ENCODE measurements at places on chromosomes 2 and 18.

- no peak for DNase-seq
Observed at GRCh38 chr2:98158305-98158704, 71.3 kb downstream of the VWA3B start.

- DNase-seq = no peak
Observed at GRCh38 chr2:27518113-27518781, 21.6 kb downstream of the GCKR start.

DNA sequence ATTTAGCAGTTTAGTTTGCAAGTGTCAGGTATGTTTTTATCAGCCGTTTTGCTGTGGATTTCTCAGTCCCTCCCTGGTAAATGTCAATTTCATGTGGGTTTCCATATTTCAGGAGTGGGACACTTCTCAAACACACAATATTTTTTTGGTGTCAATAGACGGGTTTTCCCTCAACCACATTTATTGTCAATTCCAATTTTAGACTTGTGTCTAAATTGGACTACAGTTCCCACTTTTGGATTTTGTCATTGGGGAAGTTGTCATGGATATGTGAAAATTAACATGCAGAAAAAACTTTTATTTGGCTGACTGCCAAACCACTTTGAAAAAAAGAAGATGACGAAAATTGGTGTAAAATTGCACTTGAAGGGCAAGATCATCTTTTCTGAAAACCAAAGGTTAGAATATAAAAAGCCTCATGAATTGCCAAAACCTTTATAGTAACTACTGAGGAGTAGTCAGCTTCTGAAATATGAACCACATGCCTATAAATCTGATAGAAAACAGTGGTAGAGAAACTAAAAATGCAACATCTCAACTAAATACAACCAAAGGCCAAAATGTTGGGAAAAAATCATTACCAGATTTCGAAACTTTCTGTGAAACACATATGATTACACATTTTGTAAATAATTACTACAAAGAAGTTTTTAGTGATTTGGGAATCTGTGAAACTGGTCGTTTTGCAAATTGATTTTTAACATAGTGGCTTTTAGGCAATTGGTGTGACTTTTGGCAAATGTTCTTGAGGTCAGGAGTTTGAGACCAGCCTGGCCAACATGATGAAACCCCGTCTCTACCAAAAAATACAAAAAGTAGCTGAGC, 106.4 kb downstream of the BCL2L11 start:
- peak; percentile 5 for DNase-seq

- DNase-seq = no peak
Observed at GRCh38 chr2:134155134-134155533, 98.7 kb upstream of the MGAT5 start.

DNA sequence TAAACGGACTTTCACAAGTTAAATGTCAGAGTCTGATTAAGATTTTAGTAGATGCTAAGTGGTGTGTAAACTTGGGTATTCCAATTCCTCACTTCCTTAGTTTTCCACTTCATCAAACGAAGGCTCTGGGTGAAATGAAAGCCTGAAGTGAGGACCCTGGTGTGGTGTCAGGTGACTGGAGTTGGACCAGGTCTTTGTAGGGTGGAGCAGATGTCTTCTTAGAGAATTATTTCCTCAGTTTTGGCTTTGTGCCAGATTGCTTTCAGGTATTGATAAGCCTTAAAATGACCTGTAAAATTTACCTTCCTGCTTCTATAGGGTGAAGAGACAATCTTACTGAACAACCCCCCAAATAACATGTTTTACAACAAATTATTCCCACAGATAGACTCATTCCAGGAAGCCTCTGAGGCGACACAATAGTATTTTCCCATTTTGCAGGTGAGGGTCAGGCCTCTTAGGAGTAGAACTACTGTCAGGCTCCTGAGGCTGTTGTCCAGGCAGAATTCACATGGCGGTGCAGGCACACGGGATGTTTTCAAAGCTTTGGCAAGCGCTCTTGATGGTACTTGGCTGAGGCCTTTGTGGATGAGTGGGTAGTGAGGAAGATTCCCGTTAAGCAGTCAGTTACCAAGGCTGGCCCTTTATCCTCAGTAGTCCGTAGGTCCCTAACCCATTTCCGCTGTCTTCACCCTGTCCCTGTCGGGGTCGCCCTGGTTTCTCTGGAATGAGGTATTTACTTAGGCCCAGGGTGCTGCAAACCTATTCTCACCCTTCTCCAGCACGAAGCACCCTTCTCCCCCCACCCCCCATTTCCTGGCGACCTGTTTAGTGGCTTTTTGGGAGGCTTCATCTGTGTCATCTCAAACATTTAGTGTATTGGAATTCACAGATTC, 6.6 kb downstream of the RPS7 start:
- peak; percentile 0 for DNase-seq

Measured in NCI-H1105 treated with DMSO at 0.1 percent for 48 hours (cell line).